ENCODE measurements at places on chromosomes 2 and 18.

- DNase-seq: no peak
Measured at GRCh38 chr18:67916097-67916496, 399.6 kb upstream of the DSEL start.

GRCh38 chr18:41326311-41326710, 628.7 kb upstream of the PIK3C3 start:
- no peak for DNase-seq

DNA sequence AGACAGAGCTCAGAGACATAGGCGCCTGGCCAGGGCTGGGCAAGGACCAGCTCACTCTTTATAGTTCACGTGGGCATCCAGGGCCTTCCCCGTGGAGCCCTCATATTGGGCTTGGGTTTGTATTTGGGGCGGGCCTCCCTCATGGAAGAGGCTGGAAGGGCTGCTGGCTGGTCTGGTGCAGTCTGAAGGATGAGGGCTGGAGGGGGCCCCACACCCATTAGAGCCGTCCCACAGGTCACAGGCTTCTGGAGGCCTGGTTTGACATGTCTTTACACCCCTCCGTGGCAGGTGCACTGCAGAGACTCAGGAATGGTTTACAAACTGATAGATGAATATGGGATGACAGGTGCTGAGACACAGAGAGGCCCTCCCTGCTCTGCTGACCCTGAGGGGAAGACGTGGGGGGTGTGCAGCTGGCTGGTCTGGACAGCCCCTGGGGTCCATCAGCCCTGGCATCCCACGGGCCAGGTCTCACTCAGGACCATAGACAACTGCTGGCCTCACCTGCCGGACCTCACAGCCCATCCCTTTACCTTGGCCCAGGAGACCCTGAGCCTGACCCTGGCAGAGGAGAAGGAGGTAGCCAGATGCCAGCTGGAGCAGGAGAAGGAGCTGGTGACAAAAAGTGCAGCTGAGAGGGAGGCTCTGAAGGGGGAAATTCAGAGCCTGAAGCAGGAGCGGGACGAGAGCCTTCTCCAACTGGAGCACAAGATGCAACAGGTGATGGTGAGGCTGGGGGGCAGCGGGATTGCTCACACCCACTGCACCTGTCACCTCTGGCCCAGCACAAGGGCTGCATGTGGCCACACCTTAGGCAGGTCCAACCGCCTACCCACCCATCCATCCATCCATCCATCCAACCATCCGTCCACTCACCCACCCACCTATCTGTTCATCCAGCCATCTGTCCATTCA, 43.9 kb downstream of the CROCC2 start:
- DNase-seq: no peak

GRCh38 chr2:41127351-41127750, 675.5 kb upstream of the SLC8A1 start:
- DNase-seq: no peak

GRCh38 chr2:232854082-232854481, 16.0 kb upstream of the SNORC start:
- no peak for DNase-seq

DNA sequence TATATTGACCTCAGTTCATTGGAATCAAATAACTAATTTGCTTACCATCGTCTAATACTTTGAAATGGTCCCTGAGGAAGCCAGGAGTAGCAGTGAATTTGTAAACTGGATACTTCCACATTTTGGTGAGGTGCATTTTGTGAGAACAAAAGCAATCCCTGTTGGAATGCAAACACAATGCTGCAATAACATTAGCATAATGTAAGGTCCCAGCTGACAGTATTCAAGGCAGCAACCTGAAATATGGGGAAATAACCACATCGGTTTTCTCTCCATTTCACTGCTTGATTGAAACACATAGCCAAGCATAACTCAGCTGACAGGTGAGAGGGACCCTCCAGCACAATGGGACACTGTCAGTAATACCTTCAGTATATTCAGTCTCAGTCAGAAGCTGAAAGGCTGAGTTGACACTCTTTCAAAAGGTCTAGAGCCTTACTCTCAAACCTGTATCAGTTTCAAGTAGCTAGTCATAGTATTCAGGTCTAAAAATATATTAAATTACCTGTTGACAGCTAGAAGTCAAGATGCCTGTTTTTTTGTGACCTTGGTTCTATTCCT, 1311.9 kb upstream of the NRXN1 start:
- DNase-seq: no peak

- no peak for DNase-seq
Measured at GRCh38 chr18:23377669-23378301, 75.3 kb upstream of the RIOK3 start.

- DNase-seq: no peak
Measured at GRCh38 chr18:74069178-74070050, 78.2 kb downstream of the FBXO15 start.

GRCh38 chr2:20138696-20139095, 86.2 kb downstream of the SDC1 start:
- no peak for DNase-seq

DNA sequence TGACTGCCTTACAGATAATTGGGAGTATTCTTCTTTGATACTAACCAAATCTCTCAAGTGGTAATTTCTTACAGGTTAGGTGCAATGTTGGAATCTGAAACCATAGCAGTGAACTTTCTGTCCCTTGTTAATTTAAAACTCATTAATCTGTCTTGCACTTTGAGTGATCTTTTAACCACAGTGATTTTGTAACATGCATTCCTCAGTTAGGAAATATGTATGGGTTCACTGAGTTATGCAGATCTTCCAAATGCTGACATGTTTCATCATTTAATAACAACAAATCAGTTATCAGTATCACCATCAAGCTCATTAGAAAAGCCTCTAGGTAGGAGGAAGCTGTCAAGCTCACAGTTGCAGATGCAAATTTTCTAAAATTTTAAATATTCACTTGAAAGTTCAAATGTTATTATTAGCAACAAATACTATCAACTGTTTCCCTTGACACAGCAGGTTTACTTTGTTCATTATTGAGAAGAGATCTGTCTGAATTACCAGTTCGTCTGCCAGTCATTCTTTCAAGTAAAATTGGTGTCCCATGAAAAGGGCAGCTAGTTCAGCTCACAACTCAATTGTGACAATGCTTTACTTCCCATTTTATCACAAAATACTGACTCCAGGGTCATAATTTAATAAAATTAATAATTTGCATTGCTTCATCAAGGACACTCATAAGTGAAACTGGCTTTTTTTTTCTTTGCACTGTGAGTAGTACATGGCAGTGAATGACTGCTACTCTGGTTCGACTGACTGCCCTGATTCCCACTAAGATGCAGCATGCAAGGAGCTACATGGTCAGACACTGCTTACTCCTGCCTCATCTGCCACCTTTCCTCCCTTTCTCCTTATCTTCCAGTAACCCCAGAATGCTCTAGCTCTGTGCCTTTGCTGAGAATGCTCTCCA, 31.6 kb downstream of the SUCLG1 start:
- no peak for DNase-seq

GRCh38 chr2:164675027-164675426, 53.7 kb upstream of the GRB14 start:
- DNase-seq: no peak

- DNase-seq: no peak
Measured at GRCh38 chr2:239190361-239190760, 210.5 kb downstream of the HDAC4 start.

GRCh38 chr2:33581872-33582271, 17.2 kb downstream of the FAM98A start:
- DNase-seq: no peak

DNA sequence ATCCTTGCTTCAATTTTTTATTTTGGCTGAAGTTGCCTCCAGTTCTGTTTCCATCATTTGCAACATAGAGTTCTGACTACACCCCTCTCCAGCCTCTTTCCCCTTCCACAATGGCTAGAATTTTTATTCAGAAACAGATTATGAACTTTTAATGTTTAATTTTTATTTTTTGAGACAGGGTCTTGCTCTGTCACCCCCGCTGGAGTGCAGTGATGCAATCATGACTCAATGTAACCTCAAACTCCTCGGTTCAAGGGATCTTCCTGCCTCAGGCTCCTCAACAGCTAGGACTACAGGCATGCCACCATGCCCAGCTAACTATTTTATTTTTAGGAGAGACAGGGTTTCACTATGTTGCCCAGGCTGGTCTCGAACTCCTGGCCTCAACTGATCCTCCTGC, 2.8 kb downstream of the NTSR2 start:
- no peak for DNase-seq

- DNase-seq: no peak
Measured at GRCh38 chr18:45014047-45014501, 333.4 kb downstream of the SETBP1 start.

GRCh38 chr2:112634153-112634873, 11.4 kb upstream of the SLC20A1 start:
- no peak for DNase-seq

DNA sequence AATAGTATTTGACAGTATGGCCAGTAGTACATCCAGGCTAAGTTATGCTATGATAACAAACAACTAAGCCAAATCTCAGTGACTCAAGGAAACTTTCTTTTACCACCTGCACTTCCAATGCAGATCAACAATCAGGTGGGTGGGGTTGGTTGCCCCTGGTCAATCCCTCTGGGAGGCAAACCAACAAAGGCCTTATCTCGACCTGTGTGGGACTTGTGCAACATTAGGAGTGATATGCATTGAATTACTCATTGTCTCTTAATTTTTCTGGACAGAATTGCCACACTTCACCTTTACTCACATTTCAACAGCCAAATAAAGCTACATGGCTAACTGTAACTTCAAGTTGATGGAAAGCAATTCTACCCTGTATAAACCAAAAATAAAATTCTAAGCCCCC, 1049.3 kb upstream of the CDH2 start:
- DNase-seq: no peak

DNA sequence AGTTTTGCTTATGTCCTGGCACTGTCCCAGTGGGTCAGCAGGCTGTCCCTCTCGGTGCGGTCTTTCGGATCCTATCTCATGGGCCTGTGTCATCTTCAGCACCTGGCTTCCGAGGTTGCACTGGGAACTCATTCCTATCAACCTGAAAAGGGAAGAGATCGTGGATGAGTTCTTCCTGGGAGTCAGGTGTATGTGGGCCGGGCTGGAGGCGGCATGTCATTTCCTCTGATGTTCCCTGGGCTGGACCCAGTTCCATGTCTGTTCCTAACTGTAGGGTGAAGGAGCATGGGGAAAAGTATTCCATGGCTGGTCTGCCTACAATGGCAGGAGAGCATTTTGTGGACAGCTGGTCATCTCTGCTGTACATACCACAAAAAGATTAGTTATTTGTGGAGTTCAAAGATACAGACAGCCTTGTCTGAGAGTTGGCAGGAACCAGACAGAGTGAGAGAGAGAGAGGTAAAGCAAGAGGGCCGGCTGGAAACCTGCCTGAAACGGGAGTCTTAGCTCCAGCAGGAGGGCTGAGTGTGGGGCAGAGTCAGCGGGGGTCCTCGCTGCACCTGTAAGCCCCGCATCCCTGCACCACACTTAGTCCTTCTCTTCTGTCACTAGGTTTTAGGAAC, 25.2 kb downstream of the FAM228A start:
- no peak for DNase-seq

DNA sequence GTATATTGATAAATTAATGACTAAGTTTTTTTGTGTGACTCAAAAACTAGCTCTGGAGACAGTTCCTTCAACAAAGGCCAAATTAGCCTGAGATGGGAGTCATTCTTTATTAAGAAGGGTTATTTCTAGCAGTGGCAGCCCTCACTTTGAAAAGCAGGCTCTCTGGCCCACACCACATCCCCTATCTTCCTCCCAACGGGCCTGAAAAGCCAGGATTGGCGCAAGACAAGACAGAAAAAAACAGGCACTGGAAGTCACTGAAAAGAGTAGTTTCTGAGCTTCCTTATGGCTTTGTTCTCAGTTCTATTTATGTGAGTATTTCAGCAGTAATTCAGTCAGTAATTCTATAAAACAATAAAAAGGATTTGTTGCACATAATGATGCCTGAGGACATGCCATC, 149.0 kb downstream of the LAMA3 start:
- no peak for DNase-seq

- no peak for DNase-seq
Measured at GRCh38 chr2:208820014-208820688, 413.6 kb downstream of the PTH2R start.

DNA sequence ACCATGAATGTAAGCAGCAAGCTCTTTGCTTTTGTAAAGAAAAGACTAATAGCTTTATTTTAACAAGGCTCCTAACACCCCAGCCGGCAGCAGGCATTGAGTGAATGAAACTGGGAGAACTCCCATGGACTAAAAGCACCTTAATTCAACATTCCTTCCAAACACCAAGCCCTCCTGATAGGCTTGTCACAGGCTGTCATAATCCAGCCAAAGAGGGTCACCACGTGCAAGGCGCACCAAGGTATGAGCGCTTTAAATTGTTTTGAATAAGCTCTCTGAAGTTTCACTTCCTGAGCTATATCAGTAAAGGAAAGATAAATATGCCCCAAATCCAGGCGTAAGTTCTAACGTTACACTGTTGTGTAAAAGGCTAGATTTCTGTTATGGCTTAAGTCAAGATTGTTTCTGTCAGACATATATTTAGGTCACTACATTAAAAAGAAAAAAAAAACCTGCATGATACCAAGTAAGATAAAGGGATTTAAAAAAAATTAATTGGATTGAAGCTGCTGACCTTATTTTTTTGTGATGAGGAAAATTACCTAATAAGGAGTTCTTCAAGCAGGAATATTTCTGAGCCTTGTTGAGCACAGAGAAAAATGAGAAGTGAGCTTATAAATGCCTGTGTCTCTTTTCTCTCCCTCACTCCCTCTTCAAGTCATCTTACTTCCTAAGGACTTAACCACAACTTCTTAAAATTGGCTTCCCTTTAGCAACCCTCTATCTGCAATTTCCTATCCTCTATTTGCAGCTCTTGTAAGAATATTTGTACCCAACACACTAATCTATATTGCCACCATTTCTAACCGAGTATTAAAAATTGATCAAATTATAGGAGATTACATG, 136.1 kb upstream of the NRP2 start:
- no peak for DNase-seq

DNA sequence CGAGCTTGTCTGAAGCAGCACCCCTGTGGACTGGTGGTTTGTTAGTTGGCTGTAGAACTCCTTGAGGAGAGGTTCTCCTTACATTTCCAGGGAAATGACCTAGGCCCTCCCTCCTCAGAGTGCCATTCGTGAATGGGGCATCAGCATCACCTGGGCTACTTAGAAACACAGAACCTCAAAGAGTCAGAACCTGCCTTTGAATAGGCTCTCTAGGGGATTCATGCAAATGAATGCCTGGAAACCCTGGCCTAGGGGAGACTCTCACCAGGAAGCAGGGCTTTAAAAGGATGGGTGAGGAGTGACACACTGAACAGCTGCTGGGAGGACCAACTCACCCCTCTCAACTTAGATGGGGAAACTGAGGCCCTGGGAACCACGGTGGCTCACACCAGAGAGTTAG, 2.1 kb upstream of the MOCOS start:
- no peak for DNase-seq

DNA sequence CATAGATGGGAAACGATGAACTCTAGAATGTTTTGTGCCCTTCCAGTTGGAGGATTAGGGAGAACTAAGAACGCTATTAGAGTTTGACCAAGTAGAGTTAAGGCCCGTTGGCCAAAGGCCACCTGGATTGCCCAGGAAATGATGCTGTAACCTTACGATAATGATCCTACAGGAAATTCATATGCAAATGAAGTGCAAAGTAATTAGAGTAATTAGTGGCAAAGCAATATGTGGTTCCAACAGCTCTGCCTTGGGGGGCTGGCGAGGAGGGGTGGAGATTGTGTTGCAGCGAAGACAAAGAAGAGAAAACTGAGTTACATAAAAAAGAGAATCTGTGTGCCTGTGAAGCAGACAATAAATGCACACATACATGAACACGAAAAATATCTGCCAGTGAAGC, 61.5 kb upstream of the BOD1L2 start:
- DNase-seq: no peak
